ENCODE measurements at places on chromosomes 4 and X.

DNA sequence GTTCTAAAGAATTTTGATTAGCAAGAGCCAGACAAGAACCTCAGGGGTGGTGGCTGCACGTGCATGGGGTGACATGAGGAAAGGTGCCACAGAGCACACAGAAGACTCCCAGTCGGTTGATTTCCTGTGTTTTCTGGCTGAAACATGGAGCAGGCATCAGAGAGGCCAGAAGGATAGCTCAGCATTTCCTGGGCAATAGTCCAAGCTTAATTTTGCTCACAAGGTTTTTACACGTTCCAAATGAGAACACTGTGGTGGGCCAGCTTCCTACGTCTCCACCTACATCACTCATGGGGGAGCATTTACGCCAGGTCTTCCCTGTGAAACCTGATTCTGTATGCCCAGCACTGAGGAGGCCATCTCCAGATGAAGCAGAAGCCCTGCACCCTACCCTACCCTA is 212.5 kb upstream of the CLNK start:
- no peak for DNase-seq

DNA sequence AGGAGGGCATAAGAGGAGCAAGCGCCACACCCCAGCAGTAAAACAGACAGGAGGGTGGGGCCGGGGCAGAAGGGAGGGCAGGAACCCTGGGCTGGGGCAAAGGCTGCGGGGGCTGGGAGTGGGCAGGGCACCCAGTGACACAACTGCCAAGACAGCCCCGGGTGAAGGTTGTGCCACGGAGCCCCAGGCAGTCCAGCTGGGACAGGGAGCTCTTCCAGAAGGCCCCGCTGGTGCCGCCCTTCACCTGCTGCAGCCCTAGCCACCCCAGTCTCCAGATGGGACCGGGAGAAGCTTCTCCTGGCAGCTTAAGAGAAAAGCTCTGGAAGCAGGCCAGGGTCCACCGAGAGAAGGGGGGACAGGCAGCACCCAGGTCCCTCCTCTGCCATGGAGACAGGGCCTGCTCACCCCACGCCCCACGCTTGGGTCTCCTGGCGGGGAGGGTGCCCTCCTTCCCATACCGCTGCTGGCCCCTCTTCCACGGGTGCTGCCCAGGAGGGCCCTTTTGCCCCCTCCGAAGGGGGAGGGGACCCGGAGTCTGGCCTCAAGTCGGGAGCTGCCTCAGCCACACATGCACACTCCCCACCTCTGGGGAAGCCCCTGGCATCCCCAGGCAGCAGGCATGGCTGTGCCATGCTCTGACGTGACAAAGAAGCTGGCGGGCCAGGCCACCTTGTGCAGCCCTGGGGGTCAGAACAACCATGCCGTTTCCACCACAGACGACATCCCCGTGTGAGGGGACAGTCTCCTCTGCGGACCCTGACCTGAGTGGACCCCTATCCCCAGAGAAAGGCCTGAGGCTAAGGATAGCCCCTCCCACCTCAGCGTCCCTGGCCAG is 1.5 kb downstream of the DGKQ start:
- no peak for DNase-seq

DNA sequence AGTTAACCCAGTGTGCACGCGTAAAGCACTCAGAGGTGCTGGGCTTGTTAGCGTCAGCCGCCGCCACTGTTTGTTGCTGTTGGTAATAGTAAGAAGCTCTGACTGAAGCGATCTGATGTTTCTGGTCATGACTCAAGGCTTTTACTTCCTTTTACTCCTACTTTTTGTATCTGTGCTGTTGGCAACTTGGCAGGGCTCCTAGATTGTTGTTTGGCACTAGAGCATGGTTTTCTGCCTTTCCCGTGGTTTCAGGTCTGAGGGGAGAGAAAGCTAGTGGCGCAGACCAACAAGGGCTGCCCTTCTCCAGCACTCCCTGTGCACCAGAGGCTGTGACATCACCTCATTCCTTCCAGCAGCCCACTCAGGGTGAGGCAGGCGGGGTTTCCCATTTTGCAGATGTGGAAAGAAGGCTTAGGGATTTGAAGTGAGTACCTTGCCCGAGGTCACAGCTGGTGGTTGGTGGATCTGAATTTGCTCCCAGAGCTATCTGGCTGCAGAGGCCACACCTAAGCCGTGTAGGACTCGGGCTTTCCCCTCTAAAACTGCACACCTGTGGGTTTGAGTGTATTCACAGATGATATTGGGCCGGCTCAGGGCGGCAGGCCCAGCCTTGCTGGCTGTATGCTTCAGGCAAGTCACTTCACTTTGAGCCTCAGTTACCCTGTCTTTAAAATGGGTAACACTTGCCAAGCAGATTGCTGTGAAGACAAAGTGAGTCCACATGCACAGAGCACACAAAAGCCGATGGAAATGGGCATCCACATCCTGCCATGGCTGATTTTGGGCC is 51.2 kb upstream of the TADA2B start:
- DNase-seq: peak; percentile 33

GRCh38 chrX:42290608-42291007 is 367.3 kb upstream of the CASK start:
- DNase-seq: no peak

DNA sequence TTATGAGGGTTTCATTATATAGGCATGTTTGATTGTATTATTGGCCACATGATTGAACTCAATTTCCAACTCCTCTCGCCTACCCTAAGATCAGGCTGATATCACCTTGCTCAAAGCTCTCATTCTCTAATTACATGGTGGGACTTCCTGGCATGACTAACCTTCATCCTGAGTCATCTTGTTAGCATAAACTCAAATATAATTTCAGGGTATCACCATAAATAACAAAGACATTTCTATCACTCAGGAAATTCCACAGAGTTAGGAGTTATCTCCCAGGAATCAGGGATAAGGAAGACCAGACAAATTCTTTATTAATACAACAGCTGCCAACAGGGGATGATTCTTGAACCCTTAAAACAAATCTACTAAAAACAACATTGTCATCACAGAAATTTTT is 90.7 kb downstream of the NDST3 start:
- no peak for DNase-seq

DNA sequence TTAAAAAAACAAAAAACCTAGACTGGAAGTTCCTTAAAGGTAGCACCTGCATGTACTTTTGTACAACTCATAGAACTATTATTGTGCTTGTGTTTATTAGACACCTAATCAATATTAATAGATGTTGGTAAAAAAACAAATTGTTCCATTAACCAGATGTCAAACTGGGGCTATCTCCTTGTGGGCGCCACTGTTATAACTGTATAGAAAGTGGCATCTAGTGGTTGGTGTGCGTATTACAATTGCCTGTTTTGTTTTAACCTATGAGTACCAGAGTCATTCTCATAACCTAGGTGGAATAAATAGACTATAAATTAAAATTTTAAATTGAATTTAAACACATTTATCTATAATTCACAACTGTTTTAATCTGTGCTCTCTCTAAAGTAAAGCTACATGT is 97.4 kb downstream of the COL4A5 start:
- DNase-seq: peak; percentile 30

GRCh38 chrX:1462596-1463251 is 10.0 kb upstream of the ASMTL start:
- no peak for DNase-seq

- peak; percentile 19 for DNase-seq
Observed at GRCh38 chr4:73730292-73730691, 10.1 kb upstream of the CXCL8 start.

- DNase-seq: no peak
Observed at GRCh38 chr4:56149591-56149990, 200.8 kb downstream of the CEP135 start.

DNA sequence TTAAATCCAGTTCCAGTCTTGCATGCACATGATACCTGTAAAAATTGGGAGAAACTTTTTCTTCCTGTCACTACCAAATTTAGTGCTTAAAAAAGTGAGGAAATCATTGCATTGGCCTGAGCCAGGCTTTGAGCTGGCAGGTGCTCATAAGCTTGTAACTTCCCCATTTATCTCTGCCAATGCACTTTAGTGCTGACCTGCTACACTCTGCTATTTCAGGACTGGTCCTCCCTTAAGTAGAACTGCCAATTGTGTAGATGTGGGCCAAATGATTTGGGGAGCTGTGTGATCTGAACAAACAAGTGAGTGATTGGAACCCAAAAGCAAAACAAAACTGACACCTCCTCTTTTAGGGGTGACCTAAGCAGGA is 51.8 kb downstream of the ZNF827 start:
- DNase-seq: no peak

GRCh38 chr4:104815665-104816064 is 321.0 kb upstream of the CXXC4 start:
- no peak for DNase-seq

Measured in tongue (tissue), 3 donors.